Islet precursor cell (in vitro differentiated cells): ENCODE measurements at places on chromosomes 12 and 14.
A peak's percentile ranks its signal among the peaks of the same experiment; 100 is the strongest.

- DNase-seq = no peak
Measured at GRCh38 chr14:32251530-32251929, 48.5 kb upstream of the RNU6-8 start.

GRCh38 chr12:91332302-91332701, 149.7 kb upstream of the DCN start:
- no peak for DNase-seq

GRCh38 chr12:91743280-91743679, 402.4 kb downstream of the BTG1 start:
- DNase-seq = no peak

GRCh38 chr12:53049571-53050318, at the start of gene TNS2:
TSS of gene TNS2 (plus strand) at chr12:53050065. CDS start at chr12:53050186, 121 bp downstream.
- peak; percentile 86 for DNase-seq

GRCh38 chr12:56007564-56008559, 10.8 kb downstream of the SUOX start:
- DNase-seq = peak; percentile 88

DNA sequence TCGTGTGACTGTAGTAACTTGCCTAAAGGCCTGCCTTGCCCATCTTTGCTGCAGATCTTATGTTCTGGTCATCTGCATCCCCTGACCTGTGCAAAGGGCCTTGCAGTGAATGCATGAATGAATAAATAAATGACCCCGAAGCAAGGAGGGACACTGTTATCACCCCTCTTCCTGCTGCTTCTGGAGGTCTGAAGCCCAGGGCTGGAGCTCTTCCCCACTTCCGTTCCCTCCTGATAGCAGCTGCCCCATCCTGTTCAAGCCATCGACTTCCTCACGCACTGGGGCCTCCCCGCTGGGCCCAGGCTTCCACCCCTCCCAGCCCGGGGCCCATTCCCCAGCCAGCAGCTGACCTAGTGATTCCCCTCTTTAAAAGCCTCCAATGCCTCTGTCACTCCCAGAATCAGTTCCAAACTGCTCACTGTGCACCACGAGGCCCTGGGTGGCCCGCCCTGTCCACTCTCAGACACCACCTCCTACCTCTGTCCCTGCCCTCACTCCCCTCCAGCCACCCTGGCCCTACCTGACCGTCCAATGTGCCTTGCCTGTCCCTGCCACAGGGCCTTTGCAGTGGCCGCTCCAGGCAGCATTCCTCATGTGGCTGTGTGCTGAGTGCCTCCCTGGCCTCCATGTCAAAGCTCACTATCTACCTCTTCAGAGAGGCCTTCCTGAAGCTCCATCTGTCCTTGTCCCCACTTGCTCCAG, 78.6 kb downstream of the SCARB1 start:
- DNase-seq = no peak

DNA sequence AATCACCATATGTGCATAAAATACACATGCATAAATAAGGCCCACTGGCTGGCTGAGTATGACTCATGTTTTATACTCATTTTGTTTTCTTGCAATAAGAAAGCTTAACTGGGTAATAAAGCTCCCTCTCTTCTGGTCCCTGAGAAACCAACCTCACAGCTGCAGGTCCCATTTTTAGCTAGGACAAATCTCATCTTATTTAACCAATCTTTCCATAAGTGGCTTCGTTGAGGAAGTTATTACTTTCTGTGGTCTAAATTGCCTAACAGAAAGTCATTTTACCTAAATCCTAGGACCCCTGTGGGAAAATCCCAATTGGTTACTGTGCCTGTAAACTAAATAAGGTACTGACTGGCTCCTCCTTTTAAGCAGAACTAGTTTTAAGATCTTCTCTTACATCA, 232.8 kb upstream of the FBXO33 start:
- no peak for DNase-seq

GRCh38 chr14:61151251-61151650, 129.9 kb downstream of the TMEM30B start:
- DNase-seq = no peak

GRCh38 chr12:6948873-6949594, 2.1 kb upstream of the PTPN6 start:
- no peak for DNase-seq

GRCh38 chr12:63978519-63978918, 134.0 kb downstream of the SRGAP1 start:
- DNase-seq = no peak

- no peak for DNase-seq
Measured at GRCh38 chr12:4807116-4807783, 87.0 kb downstream of the GALNT8 start.

DNA sequence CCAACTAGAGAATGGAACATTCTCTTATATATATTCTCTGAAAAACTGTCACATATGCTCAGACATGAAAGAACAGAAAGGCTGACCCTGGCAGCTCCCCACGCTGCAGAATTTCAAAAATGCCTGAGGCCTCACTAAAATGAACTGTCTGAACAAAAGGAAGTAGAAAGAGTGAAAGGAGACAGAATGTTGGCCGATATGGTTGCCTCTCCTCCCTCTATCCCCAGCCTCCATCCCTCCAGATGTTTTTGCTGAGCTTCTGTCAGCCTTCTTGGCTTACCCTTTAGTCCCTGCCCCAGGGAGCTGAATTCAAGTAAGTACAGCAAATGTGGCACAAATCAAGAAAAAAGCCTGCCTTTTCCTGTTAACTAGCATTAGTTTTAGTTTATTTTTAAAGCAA, 6.9 kb downstream of the SMCO2 start:
- DNase-seq = no peak

- peak; percentile 76 for DNase-seq
Measured at GRCh38 chr14:23483236-23483854, 13.8 kb downstream of the NGDN start.

DNA sequence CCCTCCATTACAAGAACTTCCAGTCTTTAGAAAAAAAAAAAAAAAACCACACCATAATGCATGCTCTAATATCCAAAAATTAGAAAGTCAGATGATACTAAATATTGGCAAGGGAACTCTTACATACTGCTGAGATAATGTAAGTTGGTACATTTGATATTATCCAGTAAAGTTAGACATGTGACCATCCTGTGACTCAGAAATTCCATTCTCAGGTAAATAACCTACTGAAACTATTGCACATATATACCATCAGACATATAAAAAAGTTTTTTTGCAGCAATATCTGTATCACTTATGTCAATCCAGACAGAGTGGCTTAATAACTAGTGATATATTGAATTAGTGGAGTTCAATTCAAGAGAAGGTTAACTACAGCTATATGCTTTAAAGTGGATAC, 63.5 kb downstream of the KITLG start:
- no peak for DNase-seq

- no peak for DNase-seq
Measured at GRCh38 chr12:57616383-57617101, 5.3 kb downstream of the ARHGEF25 start.

DNA sequence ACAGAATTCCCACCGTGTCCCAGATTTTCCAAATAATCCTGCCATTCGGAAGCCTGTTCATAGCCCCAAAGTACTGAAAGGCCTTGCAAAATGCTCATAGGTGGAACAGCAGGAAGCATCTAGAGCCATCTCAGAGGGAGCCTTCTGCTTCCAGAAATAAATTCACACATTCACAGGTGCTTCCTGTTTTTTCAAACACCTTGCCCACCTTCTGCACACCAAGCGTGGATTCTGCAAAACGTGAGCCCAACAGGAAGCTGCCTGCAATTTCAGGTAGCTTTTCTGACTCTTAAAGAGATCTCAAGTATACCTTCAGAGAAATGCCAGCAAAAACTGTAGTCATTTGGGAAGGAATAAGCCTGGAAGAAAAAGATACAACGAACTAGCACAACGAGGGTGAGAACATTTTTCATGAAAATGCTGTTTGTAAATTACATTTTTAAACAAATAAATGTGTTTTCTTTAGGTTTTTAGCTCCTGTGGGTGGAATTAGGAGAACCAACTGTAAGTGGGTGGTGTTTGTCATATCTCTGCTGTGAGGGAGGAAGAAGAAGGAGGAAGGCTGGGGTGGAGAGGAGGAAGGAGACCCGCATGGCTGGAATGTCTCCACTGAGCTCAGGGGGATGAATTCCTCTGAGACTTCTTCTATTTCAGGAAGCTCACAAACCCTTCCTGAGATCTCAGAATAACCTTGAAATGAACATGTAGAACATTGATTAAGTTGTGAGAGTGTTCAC, at the start of gene IFNG-AS1:
Gene IFNG-AS1 (plus strand): TSS at position 264 of the 737 bp plus-strand sequence.
- no peak for DNase-seq

- no peak for DNase-seq
Measured at GRCh38 chr12:124208489-124208888, 86.4 kb upstream of the RFLNA start.

GRCh38 chr12:78863482-78864402, 832 bp upstream of the SYT1 start:
- DNase-seq = peak; percentile 86

- DNase-seq = peak; percentile 1
Measured at GRCh38 chr14:100048786-100049185, 16.4 kb upstream of the EVL start.

GRCh38 chr14:105168979-105169507, 467 bp upstream of the JAG2 start:
- no peak for DNase-seq

GRCh38 chr14:47857646-47858045, 182.2 kb upstream of the MDGA2 start:
- no peak for DNase-seq

DNA sequence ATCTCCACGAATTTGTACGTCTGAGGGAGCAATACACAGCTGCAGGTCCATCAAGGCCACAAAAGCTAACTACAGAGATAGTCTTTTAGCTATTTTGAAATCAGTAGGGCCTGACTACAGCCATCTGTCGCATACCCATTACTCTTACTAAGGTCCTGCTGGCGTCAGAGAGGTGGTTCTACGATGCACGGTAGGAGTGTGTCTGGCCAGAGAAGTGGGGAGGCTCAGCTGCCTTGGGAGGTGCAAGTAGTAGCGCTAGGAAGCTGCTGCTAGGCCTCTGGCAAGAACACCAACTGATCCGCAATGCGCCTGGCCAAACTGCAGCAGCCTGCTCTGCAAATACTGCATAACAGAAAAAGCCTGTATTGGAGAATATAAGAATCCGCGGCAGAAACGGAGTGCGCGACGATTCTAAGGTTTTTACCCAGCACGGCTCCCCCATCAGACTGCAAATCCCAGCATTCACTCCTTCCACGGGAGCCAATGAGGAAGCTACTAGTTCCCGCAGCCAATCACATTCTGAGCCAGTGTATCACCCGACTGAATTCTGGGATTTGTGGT, 743 bp upstream of the CAND1 start:
- peak; percentile 99 for DNase-seq

GRCh38 chr12:115763376-115763775, 514.1 kb downstream of the MED13L start:
- DNase-seq = peak; percentile 75

DNA sequence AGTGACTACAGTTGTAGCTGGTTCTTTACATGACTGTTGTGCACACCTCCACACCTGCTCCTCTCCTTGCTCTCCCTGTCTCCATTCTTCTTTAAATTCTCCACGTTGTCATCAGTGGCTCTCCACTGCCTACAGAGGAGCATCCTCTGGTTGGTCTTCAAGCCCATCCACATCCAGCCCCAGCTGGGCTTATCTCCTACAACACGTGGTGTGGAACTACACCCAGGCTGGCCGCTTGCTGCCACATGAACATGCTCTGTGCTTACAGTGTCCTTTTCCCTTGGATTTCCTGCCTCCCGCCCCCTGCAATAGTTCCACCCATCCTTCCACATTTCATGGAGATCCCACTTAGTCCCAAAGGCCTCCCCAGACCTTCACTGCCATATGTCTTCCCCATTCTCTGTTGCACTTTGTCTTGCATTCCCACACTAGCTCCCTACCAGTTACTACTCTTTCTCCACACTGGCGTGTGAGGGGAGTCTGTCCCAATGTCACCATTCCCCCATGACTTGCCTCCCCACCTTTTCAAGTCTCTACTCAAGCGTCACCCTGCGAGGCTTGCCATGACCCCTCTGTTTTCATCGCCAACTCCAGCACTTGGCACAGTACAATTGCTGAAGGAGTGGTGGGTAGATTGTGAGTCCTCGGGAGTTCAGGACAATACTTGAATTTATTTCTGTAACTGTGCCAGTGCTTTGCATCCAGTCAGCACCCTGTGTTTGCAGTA, 9.8 kb upstream of the MCRS1 start:
- DNase-seq = peak; percentile 45

- no peak for DNase-seq
Measured at GRCh38 chr12:148676-149416, 65.1 kb downstream of the SLC6A12 start.

DNA sequence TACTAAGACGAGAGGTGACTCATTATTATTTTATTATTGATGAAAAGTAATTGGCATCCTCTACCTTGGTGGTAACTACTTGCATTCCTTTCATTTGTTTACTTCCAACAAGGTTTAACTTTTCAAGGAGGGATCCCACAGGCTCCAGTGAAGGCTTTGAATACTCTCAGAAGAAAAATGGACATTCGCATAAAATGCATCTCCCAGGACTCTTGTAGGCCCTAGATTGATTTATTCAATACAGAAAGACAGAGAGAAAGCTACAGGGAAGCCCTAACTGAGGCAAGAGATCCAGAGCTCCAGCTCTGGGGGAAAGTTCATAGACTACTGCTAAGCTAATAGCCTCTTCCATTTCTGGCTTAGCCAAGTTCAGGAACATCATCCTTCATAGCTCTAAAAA, 87.0 kb downstream of the TBX5 start:
- no peak for DNase-seq

GRCh38 chr12:111368291-111368787, 556 bp downstream of the PHETA1 start:
- no peak for DNase-seq

DNA sequence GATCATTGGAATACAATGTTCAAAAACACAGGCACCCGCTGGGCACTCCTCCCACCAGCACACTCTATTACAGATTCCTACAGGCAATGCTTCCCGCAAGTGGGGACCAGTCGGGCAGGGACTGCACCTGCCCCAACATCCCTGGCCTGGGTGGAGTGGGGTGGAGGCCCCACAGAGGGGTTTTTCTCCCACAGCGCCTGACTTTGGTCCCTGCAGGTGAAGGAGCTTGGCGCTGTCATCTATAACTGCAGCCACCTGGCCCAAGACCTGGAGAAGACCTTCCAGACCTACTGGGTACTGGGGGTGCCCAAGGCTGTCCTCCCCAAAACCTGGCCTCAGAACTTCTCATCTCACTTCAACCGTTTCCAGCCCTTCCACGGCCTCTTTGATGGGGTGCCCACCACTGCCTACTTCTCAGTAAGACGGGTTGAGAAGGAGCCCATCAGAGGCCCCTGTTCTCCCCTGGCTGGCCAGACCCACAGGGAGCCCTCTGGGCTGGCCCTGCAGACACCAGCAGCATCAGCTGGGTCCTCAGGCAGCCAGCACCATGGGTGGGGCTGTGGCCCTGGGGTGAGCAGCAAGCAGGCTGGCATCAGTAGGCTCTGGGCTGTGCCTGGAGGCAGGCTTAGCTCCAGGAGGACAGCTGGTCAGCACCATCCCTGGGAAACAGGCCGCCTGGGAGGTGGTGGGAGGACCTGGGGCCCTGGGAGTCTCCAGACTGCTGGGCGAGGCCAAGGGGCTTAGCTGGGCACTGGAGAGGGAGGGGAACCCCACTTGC, 6.0 kb downstream of the PLD4 start:
- DNase-seq = peak; percentile 54

- DNase-seq = peak; percentile 23
Measured at GRCh38 chr12:5875851-5876250, 69.2 kb downstream of the ANO2 start.

GRCh38 chr12:120725151-120725658, 421 bp upstream of the ACADS start:
- no peak for DNase-seq
